Germinal center (tissue), 1 donor: ENCODE measurements at places on chromosomes 7 and 10.
A peak's percentile ranks its signal among the peaks of the same experiment; 100 is the strongest.

DNA sequence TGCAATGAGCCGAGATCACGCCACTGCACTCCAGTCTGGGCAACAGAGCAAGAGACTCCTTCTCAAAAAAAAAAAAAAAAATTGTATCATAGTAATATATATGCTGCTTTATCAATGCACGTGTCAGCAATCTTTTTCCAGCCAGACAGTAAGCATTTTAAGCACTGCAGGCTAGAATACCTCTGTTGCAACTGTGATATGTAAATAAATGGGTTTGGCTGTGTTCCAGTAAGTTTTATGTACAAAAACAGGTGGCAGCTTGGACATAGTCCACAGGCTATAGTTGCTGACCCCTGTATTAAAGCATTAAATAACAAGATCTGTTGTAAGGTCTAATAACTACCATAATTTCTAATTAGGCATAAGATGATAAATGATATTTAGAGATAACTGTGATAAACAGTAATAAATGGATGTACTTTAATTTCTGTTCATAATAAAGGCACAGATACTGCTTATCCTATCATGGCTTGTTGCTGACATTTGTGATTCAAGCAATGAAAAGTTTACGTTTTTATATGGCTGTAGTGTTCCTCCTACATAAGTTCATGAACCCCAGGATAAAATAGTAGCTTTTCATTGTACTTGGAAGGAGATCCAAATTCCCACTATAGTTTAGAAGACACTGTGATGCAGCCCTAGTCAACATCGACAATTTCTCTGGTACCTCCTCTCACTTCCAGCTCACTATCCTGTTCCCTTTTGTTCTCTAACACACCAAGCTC, 161.4 kb downstream of the ELMO1 start:
- DNase-seq: no peak

GRCh38 chr10:18233775-18234174, 93.6 kb downstream of the CACNB2 start:
- no peak for DNase-seq

DNA sequence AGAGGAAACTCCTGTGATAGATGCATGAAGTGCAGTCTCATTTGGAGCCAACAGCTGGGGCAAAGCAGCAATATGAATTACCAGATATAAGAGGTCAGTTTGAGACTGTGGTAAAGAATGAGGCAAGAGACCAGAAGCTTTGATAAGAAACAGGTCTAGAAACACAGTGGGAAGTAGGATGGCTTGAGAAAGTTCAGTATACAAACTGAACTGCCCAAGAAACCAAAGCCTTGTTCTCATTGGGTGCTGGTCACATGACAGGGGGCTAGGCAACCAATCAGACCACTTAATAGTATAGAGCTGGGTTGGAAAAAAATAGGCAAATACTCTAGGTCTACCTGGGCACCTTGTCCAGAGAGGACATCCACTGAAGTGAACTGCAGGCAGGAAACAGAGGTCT, 46.2 kb upstream of the PLCE1 start:
- no peak for DNase-seq

DNA sequence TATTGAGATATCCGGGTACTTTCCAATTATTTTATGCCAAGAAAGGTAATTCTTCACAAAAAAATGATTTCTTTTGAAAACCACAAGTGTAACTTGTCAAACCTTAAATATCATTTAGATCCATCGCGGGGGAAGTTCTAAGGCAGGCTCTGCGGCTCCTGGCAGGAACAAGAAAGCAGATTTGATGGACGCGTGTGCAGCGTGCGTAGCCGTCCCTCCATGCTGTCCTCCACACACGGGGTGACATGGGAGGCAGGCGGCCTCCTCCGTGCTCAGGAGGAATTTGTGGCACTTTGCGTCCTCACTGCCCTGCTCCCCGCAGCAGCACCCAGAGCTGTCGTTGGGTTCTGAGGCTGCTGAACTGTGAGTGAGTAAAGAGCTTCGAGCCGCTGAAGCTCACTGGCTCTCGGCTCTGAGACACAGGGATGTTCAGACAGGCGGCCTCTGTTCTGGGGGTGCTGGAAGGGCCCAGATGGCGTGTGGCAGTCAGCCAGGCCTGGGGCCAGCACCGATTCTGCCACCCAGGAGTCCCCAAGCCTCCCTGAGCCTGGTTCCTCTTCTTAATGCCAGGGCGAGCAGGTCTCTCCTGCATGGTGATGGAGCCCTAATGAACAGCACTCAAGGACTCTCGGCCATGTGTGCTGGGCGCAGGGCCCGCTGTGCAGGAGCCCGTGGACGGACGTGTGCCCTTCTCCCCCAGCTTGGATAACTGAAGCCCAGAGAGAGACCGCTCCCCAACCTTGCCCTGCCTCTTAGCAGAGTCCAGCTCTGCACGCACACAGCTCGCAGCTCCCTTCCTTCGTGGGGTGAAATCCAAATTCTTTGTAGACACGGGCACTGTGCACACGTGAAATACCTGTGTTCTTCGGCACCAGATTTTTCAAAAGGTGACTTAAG, 185.4 kb upstream of the SHH start:
- DNase-seq: no peak

DNA sequence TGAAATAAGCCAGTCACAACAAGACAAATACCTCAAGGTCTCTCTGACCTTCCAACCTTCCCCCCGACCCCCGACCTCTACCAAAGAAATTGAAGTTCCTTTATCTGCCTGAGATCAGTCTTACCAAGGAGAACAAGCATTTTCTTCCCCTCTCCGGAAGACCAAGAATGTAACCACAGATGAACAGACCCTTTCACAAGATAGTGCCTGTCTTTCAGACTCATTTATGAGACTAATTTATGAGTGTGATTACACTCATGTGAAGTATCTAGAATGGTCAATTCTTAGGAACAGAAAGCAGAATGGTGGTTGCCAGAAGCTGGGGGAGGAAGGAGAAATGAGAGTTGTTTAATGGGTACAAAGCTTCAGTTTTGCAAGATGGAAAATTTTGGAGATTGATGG, 108.9 kb upstream of the MKLN1 start:
- no peak for DNase-seq

- DNase-seq: no peak
These were observed 8.4 kb downstream of the COL17A1 start for GRCh38 chr10:104077247-104077646.

GRCh38 chr7:108875139-108875538, 305.5 kb downstream of the DNAJB9 start:
- peak; percentile 7 for DNase-seq
